Forelimb muscle (tissue), 1 donor: ENCODE measurements at places on chromosomes 6 and 20. TPM values are rescaled to one million over a fixed set of nuclear protein-coding genes. Genes with fewer than 3 reads are reported as not detected.

- DNase-seq, result no peak
These were observed 1.7 kb downstream of the DIDO1 start for GRCh38 chr20:62924442-62925075.

DNA sequence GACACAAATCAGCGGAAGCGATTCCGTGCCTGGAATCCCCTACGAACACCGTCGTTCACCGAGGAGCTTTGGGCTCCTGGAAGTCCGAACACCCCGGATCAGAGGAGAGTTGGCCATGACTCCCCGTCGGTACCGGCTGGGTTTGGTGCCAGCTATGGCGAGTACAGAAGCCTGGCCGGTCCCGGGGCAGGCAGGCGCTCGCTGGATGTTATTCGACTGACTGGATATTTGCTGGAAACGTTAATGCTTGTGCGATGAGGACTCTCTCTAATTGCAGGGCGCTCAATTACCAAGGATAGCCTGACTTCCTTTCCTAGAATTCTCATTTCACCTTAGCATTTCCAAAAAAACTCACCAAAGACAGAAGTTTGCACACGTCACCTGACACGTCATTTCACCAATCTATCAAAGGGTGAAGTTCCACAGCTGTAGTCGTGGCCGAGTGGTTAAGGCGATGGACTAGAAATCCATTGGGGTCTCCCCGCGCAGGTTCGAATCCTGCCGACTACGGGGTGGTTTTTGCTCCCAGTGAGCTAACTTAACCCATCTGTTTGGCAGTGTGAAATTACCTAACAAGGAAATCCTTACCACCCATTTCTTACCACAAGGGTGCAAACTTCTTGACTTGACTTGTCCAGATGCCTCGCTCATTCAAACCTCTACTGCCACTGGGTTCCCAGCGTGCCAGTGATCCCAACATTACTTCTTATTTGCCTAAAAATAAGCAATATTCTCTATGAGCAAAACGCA lies 22.7 kb upstream of the ZNF184 start:
- no peak for DNase-seq

DNA sequence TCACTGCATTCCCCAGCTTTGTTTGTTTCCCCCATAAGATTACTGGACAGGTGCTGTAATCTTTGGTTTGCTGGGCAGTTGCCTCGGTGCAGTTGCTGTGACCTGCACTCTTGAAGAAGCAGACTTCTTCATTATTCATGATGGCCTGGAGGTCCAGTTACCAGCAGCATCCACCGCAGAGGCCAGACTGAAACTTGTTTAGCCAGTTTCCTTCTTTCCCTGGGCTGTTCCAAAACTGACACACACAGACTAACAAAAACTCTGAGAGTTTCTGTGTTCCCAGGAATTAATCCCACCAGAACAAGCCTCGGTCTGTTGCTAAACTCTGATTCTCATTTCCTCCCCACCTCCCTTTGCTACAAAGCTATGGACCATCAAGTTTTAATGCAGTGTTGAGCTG lies 144.1 kb downstream of the QRSL1 start:
- DNase-seq, result no peak

- peak; percentile 25 for DNase-seq
These were observed 42.0 kb upstream of the PLCG1 start for GRCh38 chr20:41095110-41095969.

- no peak for DNase-seq
These were observed 203.4 kb upstream of the KCNQ5 start for GRCh38 chr6:72418495-72418894.

- no peak for DNase-seq
These were observed 686 bp downstream of the GINS1 start for GRCh38 chr20:25408170-25408547.

GRCh38 chr6:79394690-79395089 lies 142.5 kb downstream of the LCA5 start:
- no peak for DNase-seq

DNA sequence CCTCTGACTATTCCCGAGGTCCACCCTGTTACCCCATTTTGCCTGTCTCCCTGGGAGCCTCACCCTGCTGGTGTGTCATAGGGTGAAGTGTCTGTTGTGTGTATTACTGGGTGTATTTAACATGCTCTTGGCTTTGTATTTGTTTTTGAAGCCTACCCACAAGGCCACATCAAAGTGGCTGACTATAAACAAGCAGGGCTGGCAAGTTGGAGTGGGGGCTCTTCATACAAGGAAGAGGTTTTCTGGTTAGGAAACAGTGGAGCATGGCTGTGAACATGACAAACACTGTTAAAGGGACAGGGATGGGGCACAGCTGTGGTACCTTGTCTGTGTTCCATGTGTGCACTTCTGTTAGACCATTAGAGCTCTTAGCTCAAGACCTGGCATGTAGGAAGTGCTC lies 26.3 kb downstream of the HECA start:
- DNase-seq, result no peak

DNA sequence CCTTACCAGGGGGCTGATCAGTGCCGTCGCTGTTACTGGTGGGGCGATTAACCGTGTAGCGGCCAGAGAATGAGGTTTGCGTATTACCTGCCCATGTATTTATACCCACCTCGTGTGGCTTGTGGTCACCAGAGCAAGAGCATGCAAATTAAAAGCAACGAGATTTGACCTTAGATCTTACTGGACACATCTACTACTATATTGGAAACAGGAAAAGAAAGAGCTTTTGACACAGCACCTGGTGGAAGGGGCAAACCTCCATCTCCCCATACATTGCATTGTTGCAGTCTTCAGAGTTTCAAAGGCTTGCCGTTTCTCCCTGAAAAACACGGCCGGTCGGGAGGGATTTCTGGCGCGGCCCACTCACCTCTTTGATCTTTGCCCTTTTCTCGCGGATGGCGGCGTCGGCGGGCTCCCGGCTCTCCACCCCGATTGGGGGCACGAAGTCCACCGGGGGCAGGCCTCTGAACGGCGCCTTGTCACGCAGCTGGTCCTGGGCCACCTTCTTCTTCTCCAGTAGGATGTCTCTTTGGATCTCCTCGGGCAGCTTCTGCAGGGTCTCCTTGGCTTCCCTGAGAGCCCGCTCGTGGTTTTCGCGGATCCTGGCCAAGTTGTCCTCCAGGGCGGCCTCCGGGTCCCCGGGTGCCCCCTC lies 1.3 kb downstream of the MAN1A1 start:
- no peak for DNase-seq

GRCh38 chr6:125843593-125843992 lies 52.8 kb downstream of the NCOA7 start:
- DNase-seq, result no peak

DNA sequence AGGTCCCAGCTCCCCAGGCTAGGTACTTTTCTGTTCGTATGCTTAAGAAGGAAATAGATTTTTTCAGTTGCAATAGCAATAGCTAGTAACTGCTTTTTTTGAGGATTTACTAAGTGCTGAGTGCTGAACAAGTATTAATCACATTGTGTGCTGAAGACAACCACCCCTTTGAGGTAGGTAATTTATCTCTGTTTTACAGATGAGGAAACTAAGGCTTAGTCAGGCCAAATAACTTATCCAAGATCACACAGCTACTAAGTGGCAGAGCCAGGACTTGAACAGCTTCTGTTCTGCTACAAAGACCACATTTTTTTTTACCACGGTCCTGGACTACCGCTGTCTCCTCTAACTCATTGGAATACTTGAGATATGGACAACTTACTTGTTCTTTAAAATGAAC lies 39.8 kb downstream of the LRRN4 start:
- DNase-seq, result no peak

GRCh38 chr6:6688951-6689350 lies 100.4 kb downstream of the LY86 start:
- DNase-seq, result no peak

DNA sequence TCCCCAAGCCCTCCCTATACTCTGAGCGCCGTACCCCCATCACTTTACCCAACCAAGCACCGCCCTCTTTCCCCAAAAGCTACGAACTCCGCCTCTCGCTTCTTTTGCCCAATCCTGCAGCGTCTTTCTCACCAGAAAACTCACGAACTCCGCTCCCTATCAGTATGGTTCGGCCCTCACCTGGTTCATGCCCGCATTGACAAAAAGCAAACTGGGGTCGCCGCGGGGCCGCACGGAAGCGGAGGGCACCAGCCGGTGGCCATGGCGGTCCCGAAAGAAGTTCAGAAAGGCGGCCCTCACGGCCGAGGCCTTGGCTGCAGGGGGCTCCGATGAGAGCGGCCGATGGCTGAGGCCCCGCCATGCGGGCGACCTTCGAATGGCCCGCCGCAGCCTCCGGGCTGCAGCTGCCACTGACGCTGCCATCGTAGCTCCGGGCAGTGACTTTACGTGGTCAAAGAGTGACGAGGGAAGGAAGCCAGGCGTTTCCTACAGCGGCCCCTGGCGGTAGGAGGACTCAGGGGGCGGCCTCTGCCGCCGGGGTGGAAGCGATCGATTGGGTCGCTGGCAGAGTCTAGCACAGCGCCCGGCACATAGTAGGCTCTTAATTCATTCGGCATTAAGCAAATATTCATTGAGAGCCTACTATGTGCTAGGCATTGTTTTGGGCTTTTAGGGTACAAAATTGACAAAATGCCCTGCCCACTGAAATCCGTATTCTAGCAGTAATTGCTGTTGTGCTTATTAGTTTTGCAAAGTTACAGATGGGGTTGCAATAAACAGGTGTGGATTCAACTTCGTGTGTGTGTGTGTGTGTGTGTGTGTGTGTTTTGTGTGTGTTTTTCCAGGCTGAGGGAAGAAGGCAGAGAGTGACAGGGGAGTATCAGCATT lies at the start of gene AARS2:
AARS2 (minus strand) TSS at position 447 of the 888 bp plus-strand sequence; CDS start at position 423, 24 bp downstream.
- DNase-seq, result no peak

GRCh38 chr20:12358655-12359009 lies 440.9 kb downstream of the BTBD3 start:
- DNase-seq, result no peak

DNA sequence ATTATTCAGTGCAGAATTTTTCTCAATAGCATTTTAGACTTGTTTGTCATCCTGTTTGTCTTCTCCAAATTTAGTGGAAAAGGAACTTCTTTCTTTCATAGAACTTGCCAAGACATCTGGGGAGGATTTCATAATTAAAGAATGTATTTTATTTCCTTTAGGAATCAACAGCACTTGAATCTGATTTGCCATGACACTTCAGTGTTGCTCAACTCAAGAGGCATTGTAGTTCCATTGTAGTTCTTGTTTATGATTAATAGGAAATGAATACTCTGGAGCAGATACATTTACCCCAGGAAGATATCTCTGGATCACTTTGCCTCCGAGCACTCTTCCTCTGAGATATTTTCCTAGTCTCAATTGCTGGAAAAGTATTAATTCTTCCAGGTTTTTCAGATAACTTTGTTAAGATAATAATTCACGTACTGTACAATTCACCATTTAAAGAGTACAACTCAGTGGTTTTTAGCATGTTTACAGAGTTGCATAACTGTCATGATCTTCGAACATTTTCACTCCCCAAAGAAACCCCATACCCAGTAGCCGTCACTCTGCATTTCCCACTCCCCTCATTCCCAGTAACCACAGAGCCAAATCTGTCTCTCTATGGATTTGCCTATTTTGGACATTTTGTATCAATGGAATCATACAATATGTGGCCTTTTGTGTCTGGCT lies 29.7 kb downstream of the AKAP12 start:
- peak; percentile 83 for DNase-seq

DNA sequence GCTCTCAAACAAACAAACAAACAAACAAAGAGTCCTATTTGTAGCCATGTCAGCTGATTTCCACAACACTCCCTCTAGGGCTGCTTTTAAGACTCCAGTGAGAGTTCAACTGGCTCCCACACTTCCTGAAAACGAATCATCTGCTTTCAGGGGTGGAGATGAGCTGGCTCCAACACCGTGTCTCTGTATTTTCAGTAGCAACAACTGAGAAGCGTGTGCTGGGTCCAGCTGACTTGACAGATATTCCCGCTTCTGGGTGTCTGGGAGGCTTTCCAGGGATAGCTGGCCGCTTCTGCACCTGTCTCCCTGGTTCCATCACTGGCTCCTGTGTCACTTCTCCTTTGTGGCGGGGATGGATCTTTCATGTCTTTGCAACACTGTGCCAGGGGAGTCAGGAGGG lies 272.5 kb upstream of the SOX4 start:
- no peak for DNase-seq

DNA sequence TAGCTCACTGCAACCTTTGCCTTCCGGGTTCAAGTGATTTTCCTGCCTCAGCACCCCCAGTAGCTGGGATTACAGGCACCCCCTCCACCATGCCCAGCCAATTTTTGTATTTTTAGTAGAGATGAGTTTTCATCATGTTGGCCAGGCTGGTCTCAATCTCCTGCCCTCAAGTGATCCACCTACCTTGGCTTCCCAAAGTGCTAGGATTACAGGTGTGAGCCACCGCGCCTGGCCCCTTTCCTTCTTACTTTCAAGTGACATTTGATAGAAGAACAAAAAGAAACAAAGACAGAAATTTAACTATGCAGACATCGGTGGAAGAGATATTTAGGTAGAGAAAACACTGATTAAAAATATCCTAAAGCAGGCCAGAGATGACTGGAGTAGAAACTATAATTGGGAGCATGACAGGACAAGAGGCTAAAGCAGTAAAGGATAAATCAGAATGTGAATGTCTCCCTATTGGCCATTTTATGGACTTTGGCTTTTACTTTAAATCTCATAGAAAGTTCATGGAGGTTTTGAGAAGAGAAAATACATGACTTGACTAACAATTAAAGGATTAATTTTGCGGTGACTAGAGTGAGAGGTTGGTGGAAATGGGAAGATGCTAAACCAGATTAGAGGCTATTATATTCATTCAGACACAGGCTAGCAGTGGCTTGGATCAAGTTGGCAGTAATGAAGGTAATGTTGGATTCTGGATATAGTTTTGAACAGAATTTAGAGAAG lies 2.2 kb upstream of the EYS start:
- DNase-seq, result no peak

GABRR1 gene
- polyA plus RNA-seq, result 0.38 TPM

WASF1 gene
- 8.1 TPM for polyA plus RNA-seq

FNDC11 gene
- polyA plus RNA-seq, result 0.13 TPM

ERVFRD-1 gene
- 0.15 TPM for polyA plus RNA-seq

LSM2 gene
- polyA plus RNA-seq, result 55.3 TPM

BHLHE23 gene
- not detected for polyA plus RNA-seq

PHACTR1 gene
- polyA plus RNA-seq, result 7.0 TPM

ANKRD66 gene
- 0.39 TPM for polyA plus RNA-seq

F13A1 gene
- polyA plus RNA-seq, result 27.4 TPM
